ENCODE measurements at places on chromosomes 12 and 14. TPM values are rescaled to one million over a fixed set of nuclear protein-coding genes. Genes with fewer than 3 reads are reported as not detected.

GRCh38 chr12:131367983-131368667 lies 342.8 kb upstream of the SFSWAP start:
- DNase-seq = no peak

- no peak for DNase-seq
Observed at GRCh38 chr14:59739794-59740193, 130.8 kb downstream of the RTN1 start.

DNA sequence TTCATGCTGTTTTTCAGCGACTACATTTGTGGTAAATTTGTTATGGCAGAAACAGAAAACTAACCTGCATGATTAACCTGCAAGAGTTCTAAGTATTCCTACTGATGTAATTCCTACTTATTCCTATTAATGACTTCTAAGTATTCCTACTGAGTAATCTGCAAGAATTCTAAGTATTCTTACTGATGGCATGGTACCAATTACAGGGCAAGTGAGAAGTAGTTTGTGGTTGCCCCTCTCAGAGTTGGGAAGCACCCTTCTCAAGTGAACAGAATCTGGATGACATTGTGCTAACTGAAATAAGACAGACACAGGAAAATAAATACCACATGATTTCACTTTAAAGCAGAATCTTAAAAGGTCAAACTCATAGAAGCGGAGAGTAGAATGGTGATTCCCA lies 100.9 kb upstream of the CPNE8 start:
- no peak for DNase-seq

DNA sequence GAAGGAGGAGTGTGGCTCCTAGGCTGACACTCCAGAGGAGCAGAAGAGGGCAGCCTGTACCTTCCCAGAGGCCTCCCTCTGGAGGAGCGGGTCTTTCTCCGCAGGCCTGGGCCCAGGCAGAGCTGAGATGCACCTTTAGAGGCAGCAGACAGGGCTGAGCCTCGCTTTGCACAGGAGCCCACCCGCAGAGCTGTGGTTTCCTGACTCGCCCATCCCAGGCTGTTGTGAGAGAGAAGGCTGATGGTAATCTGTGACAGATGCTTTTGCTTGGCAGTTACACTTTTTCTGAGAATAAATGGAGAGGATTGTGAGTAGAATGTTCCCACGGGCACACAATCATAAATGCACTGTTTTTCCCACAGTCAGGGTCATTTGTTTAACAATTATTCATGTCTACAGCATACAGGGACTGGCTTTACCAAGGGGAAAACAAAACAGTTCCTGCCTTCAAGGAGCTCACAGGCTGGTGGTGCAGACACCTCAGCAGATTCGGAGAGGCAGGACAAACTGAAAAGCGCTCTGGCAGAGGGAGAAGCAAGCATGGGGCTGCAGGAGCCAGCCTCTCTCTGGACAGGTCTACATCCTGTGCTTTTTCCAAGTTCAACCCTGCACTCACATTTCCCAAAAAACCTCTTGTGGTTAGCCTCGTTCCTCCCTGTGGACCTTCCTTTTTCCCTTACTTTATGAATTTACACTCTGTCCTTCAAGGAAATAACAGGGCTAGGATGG lies 13.9 kb downstream of the EVL start:
- no peak for DNase-seq

GRCh38 chr14:51609251-51609954 lies 42.3 kb upstream of the FRMD6 start:
- DNase-seq = no peak

DNA sequence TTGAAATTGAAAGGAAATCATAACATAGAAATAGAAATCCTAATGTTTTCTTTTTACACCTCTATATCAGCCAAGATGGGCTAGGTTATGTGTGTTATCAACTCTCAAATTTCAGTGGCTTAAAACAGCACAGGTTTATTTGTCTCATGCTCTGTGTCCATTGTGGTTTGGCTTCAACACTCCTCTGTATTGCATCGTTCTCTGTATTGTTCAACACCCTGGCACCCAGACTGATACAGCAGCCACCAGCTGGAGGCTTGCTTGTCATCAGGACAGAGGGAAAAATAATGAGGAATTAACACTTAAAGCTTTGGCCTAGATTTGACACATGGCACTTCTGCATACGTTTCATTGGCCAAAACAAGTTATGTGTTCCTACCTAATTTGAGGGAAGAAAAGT lies 234.2 kb upstream of the ARHGAP5 start:
- DNase-seq = no peak

Gene IRAK3
- 2.2 TPM for total RNA-seq

Gene SDR9C7
- 0.29 TPM for total RNA-seq

Gene CCDC184
- total RNA-seq = 1.7 TPM

GRCh38 chr12:1328391-1328790 lies 266.0 kb downstream of the FBXL14 start:
- DNase-seq = no peak

Gene C1S
- total RNA-seq = 46.7 TPM

DNA sequence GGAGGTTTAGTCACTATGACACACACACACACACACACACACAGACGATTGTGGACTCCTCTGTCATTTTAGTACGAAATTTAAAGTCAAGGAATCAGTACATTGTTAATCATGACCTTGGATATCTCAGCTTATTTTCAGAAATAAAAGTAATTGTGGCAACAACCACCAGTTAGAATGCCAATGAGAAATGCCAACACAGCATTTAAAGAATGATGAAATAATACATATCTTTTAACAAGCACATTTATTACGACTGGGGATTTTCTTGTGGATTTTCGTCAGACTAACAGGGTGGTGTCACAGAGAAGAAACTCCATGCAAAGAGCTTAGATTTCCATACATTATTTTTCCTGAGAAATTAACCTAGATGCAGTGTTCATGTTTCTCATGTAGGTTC lies 1289.4 kb downstream of the AACS start:
- DNase-seq = no peak

Gene HCAR3
- 1.1 TPM for total RNA-seq

GRCh38 chr12:18897823-18898222 lies 159.9 kb downstream of the CAPZA3 start:
- DNase-seq = no peak

Gene CCDC177
- 0.24 TPM for total RNA-seq

- no peak for DNase-seq
Observed at GRCh38 chr12:93862424-93862823, 185.2 kb downstream of the CRADD start.

DNA sequence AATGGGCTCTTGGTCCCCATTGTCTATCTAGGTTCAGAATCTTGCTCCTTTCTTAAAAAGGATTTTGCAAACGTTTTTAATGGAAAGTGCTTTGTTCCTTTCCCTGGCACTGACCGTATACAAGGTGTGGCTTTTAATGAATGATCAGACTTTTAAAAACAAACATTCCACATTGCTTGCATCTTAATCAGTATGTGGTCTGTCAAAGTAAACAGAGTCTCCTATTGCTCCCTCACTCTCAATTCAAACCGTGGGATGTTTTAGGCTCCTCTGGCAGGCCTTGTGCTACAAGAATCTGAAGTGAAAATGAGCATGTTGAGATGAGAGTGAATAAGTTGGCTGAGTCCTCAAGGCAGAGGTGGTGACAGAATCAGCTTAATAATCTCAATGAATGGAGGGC lies 107.0 kb downstream of the VRK1 start:
- DNase-seq = no peak

- no peak for DNase-seq
Observed at GRCh38 chr14:88069677-88070076, 64.7 kb downstream of the GPR65 start.

GRCh38 chr14:85444635-85445034 lies 85.3 kb upstream of the FLRT2 start:
- no peak for DNase-seq

Gene SCARB1
- 40.4 TPM for total RNA-seq

DNA sequence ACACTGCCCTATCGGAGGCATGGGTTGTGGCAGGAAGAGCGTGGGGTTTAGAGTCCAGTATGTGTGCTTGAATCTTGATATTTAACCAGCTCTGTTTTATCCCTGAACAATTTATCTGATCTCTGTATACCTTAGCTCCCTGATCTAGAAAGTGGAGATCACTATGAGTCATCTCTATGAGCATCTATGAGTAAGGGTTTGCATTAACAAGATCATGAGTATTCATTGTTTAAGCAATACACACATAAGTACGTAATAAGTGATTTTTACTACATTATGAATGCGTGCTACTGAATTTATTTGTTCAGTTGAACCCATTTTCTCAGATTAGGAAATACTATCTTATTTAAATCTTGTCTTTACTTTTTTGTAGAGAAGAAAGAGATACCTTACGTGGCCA lies 49.4 kb downstream of the GPATCH2L start:
- no peak for DNase-seq

GRCh38 chr12:120142231-120142877 lies 25.8 kb upstream of the RAB35 start:
- DNase-seq = no peak

Gene PSME2
- 148 TPM for total RNA-seq

Gene LIMA1
- 114 TPM for total RNA-seq

DNA sequence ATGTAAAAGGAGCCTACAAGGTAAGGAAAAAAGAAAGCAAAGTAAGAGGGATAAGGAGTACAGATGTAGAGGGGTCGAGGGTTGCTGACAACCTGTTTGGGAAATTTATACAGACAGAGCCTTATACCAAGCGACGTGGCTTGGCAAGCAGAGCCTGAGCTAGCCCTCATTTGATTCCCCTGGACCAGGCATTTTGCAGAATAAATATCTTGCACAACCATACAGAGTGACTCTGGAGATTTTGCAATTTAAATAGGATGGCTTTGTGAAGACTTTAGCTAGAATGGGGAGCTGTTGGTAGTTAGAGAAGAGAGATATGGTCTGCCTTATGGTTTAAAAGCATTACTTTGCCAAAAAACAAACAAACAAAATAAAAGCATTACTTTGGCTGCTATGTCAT lies 11.1 kb upstream of the ANO6 start:
- DNase-seq = no peak

DNA sequence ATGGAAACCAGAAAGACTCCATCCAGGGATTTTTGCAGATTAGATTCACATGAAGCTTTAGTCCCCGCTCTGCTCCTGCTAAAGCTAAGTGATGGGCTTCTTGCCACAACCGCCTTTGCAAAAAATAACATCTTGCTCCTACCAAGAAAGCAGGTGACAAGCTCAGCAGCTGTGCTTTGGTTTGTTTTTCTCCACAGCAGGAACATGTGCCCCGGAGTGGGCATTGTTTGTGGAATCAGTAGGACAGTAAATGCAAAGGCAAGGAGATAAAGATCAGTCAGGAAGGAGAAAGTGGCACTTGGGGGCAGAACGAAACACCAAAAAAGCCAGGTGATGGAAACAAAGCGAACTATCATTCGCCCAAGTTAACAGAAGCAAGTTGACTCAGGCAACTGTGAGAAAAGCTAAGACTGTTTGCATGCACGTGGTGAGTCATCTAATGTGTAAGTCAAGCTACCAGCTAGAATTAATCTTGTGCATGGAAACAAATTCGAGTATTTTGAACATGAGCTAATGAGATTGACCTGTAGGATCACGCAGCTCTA lies 165.5 kb upstream of the PLXNC1 start:
- no peak for DNase-seq

Data from mesothelial cell of epicardium (in vitro differentiated cells).